ENCODE measurements at places on chromosomes 13 and 19. TPM values are rescaled to one million over a fixed set of nuclear protein-coding genes. Genes with fewer than 3 reads are reported as not detected.

The ARHGAP45 gene
- 0.79 TPM for total RNA-seq

The HNRNPUL1 gene
- 48.0 TPM for total RNA-seq

The LRRC63 gene
- under 0.01 TPM for total RNA-seq

The ZNF555 gene
- total RNA-seq, result 3.8 TPM

The GPR180 gene
- 3.3 TPM for total RNA-seq

The PCDH9 gene
- total RNA-seq, result 1.0 TPM

The CBY2 gene
- not detected for total RNA-seq

The ERICH6B gene
- total RNA-seq, result not detected

The TBXA2R gene
- 1.1 TPM for total RNA-seq

The ZNF578 gene
- 5.2 TPM for total RNA-seq

Measured in bronchial smooth muscle cell (primary cell).